NCI-H187 (cell line): ENCODE measurements at places on chromosomes 6 and 20.

GRCh38 chr20:12077875-12078274 is 160.2 kb downstream of the BTBD3 start:
- DNase-seq: no peak

DNA sequence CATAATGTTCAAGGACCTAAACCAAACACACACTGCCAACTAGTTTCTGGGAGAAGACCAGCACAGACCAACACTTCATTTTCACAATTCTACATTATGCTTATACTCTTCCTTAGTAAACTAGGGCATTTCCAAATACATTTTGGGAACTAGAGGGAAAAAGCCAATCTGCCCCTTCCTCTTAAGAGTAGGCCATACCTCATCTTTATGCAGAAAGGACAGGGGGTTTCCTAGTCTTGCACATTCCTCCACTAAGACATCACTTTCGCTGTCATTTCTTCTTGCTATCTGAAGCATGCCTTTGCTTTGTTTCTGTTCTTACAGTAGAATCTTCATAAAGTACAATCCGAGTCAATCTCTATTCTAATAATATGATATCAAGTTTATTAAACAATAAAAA is 105.7 kb downstream of the SMLR1 start:
- DNase-seq: no peak

DNA sequence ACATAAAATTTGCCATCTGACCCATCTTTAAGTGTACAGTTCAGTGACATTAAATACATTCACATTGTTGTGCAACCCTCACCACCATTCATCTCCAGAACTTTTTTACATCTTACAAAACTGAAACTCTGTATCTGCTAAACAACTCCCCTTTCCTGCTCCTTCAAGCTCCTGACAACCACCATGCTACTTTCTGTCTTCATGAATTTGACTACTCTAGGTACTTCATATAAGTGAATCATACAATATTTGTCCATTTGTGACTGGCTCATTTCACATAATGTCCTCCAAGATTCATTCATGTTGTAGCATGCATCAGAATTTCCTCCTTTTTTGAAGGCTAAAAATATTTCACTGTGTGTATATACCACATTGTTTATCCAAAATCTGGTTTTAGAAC is 86.9 kb upstream of the SMLR1 start:
- DNase-seq: no peak

DNA sequence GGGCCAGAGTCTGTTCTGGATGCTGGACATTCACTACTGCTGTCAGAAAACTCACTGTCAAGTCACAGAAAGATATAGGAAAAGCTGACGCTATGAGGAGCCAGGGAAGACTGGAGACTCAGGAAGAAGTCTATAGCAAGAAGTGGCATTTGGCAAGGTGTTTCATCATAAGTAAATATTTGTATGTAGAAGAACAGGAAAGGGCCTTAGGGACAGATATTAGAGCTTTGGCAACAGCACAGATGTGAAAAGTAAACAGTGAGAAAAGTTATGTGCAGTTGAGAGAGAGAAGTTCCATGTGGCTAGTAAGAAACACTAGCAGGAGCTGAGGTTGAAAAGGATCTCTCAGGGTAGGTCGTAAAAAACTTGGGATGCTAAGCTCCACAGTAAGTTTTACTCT is 868.9 kb downstream of the PHF3 start:
- DNase-seq: no peak

GRCh38 chr6:159169193-159169555 is at the start of gene FNDC1:
TSS of gene FNDC1 (plus strand) at chr6:159169400. CDS start at chr6:159169597, 197 bp downstream.
- no peak for DNase-seq

DNA sequence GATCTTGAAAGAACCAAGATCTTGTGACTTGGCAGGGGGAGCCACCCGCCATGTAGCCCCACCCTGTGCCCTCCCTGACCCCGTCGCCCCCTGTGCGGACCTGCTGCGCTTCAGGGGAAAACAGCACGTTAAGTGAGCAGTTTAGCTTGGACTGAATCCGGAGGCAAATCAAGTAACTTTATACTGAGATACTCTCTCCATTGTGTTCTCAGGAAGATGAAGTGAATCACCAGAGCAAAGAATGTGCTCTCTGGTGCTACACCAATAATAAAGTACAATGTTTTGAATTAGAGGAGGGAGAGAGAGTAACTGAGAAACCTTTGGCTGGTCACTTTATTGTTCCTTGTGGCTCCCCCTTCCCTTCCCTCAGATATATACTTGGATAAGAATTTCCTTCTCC is 83.4 kb downstream of the TXNDC5 start:
- no peak for DNase-seq

- DNase-seq: no peak
These were observed 21.9 kb upstream of the SCUBE3 start for GRCh38 chr6:35191889-35192288.

- no peak for DNase-seq
These were observed 15.0 kb upstream of the ABHD16B start for GRCh38 chr20:63846128-63846771.

DNA sequence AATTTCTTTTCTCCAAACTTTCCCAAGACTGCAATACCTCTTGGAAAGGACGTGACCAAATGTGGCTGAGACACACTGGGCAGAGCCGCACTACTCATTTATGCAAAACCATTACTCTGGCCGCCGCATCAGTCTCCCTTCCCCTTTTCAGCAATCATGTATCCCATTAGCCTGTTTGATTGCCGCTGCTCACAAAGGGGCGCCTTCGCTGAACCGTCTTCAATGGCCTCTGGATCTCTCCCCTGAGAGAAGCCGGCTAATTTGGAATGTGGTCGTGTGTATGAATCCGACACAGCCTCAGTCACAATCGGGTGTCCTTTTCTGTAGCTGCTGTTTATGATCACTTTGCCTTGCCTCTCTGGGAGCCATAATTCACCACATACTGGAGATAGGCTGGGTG is 361.1 kb downstream of the ZFAND3 start:
- DNase-seq: no peak

GRCh38 chr6:35087361-35088280 is 53.5 kb downstream of the TCP11 start:
- no peak for DNase-seq

DNA sequence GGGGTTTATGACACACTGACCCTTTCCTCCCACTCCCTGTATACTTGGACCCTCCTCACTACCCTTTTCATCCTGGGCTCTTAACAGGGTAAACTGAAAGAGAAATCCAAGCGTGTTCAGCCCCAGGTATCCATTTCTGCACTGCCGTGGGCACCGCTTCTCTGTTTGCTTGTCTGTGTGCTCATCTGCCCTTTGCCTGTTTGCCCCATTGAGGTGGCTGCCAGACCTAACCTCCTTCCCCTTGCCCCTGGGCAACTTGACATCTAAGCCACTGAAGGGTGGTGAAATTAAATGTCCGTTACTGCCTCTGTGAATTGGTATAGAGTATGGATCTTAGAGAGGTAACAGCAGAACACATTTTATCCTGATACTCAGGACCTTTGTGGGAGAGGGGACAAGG is 38.7 kb downstream of the ACSS2 start:
- no peak for DNase-seq

DNA sequence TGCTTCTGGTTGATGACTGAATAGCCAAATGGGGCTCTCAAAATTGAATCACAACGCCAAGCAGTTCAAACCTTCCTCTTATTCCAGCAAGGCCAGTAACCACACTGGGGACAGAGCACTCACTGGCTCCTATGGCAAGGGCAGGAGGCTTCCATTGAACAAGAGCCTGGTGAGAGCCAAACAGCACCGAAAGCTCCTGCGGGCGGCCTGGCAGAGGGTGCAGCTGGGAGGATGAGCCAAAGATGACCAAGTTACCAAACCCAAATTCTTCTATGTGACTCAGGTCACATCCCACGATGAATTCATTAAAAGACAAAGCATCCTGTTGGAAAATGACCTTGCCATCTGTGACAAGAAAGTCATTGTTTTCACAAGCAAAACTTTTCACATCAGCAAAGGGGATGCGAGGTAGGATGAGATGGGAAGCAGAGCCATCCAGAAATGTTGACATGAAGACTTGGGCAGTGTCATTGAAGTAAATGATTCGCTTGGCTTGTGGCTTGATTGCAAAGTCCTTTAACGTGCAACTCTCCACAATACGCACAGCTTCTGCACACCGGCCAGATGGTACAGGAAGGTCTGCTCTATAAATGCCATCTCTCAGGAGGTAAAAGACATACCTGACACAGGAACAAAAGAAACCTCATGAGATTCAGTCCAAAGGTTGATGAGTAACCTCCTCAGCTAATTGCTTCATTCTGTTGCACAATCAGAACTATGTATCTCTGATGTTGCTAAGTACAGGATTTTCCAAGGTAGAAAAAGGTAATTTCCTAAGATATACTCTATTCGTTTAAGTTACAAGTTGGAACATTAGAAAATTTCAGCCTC is 36.3 kb downstream of the ROS1 start:
- DNase-seq: no peak

- DNase-seq: no peak
These were observed 2.1 kb downstream of the EZR start for GRCh38 chr6:158816803-158817727.

DNA sequence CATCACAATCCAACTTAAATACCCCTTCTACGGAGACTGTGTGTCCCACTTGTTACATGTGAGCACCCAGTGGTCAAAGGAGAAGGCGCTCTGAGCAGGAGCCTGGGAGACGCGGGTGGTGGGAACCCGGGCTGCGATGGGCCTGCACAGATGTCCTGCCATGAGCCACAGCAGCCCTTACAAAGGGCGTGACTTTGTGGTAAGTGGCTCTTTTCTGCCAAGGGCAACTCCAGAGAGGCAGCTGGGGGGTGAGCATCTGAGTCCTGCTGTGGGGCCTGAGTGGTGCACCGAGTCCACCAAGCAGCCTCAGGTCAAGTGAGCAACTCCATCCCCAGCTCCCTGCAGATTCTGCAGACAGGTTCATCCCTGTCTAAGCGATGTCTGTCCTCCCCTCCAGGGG is 33.6 kb upstream of the CST7 start:
- no peak for DNase-seq

DNA sequence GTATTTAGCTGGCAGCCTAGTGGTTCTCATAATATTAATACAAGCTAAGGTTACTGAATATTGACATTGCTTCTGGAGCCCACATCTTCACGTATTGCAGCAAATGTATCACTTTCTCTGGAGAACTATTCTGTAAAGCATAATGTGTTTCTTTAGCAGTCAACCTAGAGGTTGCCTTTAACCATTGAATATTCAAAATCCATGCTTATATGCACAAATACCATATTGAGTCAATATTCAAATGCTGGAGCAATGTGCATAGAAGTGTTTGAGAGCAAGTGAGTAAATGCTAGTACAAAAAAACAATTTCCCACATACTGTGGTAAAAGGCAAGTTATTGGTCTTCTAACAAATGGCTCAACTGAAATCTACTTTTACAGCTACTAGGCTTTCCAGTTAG is 231.8 kb downstream of the TRDN start:
- no peak for DNase-seq

DNA sequence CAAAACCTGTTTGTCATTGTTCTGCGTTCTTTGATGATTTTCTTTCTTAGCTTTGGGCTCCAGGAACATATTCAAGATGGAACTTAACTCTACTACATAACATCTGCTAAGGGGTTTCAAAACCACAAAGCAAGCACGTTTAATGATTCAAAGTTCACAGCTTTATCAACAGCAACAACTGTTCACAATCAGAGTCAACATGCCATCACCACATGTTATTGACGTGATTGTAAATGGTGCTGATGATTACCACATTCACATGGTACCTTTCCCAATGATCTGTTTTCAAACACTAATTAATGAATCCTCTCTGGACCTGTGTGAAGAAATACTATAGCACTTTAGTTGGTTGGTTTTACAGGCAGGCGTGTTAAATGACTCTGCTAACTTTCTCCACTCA is 180.6 kb upstream of the CEP162 start:
- no peak for DNase-seq

GRCh38 chr6:12403947-12404647 is 113.9 kb downstream of the EDN1 start:
- no peak for DNase-seq

GRCh38 chr6:132818404-132819359 is 4.3 kb downstream of the RPS12 start:
- DNase-seq: no peak

GRCh38 chr6:6105472-6106036 is 98.8 kb upstream of the NRN1 start:
- no peak for DNase-seq

GRCh38 chr20:58433759-58434158 is 44.7 kb downstream of the VAPB start:
- no peak for DNase-seq

- no peak for DNase-seq
These were observed 105.4 kb upstream of the AFDN start for GRCh38 chr6:167721291-167721690.

DNA sequence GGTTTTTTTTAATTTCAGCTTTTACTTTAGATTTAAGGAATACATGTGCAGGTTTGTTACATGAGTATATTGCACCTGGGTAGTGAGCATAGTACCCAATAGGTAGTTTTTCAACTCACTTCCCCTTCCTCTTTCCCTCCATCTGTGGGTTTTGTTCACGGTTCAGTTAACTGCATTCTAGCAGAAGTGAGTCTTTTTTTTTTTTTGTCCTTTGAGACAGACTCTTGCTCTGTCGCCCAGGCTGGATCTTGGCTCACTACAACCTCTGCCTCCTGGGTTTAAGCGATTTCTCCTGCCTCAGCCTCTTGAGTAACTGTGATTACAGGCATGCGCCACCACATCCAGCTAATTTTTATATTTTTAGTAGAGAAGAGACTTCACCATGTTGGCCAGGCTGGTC is 8.7 kb downstream of the UBR2 start:
- no peak for DNase-seq

- DNase-seq: no peak
These were observed 185.2 kb upstream of the EXOC2 start for GRCh38 chr6:878179-878578.

DNA sequence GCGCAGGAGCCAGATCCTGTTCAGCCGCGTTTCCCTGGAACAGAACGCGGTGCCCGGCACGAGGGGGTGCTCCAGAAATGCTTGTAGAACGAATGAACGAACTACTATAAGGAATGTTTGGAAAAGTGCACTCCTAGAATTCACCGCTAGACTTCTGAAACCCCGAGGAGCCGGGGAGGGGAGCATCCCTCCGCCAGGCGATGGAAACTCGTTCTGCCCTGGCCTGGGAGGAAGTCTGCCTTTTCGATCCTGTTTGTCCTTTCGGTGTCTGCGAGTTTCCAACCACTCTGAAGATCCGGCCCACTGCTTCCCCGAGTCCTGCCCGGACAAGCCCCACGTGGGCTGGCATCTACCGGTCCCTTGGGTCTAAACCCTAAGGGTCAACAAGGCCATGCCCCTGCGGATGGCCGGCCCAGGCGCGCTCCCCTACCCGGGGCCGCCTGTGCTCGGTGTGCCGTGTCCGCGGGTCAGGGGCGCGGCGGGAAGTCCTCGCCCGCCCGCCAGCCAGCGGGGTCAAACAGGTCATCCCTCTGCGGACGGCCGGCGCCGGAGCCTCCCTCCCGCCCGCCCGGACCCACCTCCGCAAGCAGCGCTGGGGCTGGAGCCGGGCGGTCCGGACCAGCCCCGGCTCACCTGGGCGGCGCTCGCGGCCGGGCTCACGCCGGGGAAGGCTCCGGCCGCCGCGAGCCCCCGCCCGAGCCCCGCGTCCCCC is 526 bp downstream of the SULF2 start:
- DNase-seq: no peak

- no peak for DNase-seq
These were observed 64.3 kb downstream of the ANKS1A start for GRCh38 chr6:34953061-34954025.

GRCh38 chr6:131045139-131045538 is 17.9 kb downstream of the EPB41L2 start:
- DNase-seq: no peak
